ENCODE measurements at places on chromosomes 11 and 22. TPM values are rescaled to one million over a fixed set of nuclear protein-coding genes. Genes with fewer than 3 reads are reported as not detected.

- DNase-seq: peak; percentile 61
Observed at GRCh38 chr11:7673724-7674434, 579 bp upstream of the CYB5R2 start.

GRCh38 chr11:46130286-46130940, 9.2 kb upstream of the PHF21A start:
- DNase-seq: no peak

The HBG2 gene
- polyA plus RNA-seq: 1,167 TPM

DNA sequence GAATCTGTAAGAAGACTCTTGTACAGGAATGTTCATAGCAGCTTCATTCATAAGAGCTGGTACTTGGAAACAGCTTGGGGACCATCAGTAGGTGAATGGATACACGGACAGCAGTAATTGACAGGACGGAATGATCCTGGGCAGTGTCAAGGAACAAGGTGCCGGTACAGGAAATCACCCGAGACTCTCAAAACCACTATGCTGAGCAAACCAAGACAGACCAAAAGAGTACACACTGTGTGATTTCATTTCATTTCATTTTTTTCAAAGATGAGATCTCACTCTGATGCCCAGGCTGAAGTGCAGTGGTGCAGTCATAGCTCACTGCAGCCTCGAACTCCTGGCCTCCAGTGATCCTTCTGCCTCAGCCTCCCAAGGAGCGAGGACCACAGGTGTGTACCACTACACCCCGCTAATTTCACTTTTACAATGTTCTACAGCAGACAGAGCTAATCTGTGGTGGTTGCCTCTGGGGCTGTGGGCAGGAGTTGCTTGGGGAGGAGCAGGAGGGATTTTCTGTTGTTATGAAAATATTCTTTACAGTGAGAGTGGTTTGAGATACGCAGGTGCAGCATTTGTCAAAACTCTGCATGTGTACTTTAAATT, 15.6 kb downstream of the PARVB start:
- DNase-seq: no peak

DNA sequence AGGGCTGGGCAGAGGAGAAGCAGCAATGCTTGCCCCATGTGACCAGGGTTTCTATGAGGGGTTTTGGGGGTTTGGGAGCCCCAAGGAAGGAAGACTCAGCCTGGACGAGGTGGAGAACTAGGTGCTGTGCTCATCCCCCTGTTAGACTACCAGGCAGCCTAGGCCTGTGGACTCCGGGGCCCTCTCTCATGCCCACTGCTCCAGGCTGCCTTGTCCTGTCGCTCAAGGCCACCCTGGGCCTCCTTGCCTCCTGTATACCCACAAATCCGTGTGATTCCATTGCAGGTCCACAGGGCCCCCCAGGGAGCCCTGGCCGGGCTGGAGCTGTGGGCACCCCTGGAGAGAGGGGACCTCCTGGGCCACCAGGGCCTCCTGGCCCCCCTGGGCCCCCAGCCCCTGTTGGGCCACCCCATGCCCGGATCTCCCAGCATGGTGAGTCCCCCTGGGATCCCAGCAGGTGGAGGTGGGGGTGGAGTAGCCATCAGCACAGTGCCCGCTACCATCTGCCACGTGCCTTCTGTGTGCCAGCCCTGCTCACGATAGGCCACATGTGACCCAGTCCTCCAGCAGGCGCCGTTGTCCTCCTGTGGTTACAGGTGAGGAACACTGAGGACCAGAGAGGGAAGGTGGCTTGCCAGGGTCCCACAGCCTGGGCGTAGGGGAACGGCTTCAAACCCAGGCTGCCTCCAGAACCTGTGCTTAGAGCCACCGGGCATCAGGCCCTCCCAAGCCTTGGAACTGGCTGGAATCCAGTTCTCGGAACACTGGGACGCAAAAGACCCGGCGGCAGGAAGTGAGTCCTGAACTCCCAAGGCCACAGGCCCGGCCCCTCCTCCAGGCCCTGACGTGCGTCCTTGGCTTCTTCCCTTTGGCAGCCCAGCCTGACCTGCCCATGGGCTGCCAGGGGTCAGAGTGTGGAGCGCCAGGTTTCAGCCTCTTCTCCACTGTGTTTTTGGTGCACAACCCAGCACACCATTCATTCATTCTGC, 26.6 kb downstream of the EMID1 start:
- DNase-seq: no peak

The FGF19 gene
- polyA plus RNA-seq: 0.50 TPM

- DNase-seq: no peak
Observed at GRCh38 chr22:17603668-17604067, 24.9 kb downstream of the ATP6V1E1 start.

DNA sequence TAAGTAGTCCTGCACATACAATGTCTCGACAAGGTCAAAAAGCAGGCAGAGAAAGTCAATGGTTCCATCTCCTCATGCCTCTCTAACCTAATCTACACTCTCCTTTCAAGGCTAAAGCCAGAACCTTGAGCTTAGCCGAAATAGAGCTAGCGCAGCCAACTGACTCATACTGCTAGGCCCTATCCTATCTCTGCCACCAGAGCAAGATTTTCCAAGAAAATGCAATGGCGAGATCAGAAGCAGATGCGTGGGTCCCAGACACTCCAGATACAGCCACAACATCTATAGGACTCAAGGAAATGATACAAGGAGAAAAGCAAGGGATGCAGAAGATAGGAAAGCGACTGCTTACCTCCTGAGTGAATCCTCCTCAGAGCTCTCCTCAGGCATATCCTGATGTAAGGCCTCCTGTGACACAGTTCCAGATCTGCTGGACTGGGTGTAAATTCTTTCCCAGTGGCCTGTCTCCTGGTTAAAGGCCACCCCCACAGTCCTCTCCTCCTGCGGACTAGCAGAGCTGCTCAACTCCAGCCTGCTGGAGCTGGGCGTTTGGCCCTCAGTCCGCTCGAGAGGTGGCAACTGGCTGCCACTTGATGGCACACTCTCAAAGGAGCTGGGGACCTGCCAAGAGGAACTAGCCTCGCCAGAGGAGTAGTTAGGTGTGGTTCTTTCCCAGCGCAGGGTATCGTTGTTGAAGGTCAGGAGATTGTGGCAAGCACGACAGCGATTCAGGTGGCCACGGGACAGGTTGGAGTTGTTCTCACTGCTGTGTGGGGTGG, 52.0 kb downstream of the AMBRA1 start:
- no peak for DNase-seq

DNA sequence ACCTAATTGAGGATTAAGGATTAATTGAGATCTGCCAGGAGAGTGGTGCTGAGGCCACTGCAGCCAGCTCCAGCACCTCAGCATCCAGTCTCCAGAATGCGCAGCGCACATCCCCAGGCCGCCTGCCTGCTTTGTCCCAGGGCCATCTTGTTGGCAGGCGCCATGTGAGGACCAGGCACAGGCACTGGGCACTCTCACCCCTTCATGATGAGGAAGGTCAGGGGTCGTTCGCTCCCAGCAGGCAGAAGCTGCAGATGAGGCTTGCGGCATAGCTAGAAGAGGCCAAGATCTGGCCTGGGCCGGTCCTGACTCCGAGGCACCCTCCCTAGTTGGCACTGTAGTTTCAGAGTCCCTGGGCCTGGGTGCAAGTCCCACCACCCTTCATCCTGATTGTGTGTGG, 6.4 kb downstream of the CABP2 start:
- DNase-seq: no peak

The MUC5B gene
- polyA plus RNA-seq: 0.05 TPM

GRCh38 chr11:31805037-31805628, 6.0 kb downstream of the PAX6 start:
- DNase-seq: no peak

The GAL gene
- polyA plus RNA-seq: 0.33 TPM

DNA sequence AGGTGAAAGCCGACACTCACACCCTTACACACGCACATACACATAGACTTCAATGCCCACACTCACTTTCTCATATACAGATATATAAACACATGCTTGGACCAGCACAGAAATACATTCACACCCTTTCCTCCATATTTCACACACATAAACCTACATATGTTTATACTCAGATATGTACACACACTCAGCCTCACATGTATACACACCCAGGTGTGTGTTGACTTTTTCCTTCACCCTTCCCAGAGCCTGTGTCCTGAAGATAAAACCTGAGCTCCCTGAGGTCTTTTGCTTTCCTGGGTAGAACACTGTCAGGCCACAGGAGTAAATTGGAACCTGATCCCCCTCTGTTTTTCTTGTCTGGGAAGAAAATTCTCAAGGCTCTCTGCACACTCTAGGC, 62.8 kb downstream of the INSC start:
- no peak for DNase-seq

The SCN4B gene
- polyA plus RNA-seq: 1.6 TPM

DNA sequence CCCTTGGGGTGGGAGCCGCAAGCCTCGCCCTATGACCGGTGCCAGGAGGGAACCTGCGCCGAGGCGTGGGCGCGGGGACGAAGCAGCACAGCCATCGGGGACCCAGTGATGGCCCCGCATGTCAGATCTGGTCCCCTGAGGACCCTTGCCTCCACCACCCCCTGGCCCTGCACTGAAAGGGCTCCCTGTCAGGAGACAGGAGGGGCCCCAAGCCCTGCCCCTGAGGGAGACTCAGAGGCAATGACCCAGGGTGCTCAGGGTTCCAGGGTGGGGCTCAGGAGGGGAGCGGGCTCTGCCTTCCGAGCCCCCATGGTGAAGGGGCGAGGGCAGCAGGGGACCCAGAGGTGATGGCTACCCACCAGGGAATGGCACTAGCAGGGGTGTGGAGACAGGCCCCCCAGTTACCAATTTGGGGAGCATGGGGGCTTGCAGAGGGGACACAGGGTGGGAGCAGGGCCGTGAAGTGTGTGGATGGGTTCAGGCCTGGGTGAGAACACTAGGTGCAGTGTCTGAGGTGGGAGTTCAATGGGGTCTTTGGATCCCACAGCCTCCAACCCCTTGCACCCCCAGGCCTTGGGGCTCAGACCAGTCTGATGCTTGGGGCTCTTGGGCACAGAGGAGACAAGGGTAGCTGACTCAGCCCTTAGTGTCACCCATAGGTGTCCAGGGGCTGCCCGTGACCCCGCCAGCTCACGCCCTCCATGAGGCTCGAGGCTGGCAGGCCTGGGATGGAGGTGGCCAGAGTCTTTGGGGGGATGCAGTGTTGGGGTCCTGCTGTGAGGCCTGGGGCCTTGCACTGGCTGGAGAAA, 499 bp downstream of the LRRC56 start:
- no peak for DNase-seq

The CXCR5 gene
- polyA plus RNA-seq: not detected

GRCh38 chr11:118334745-118335144, 7.8 kb downstream of the CD3D start:
- no peak for DNase-seq

The FAM83F gene
- 2.4 TPM for polyA plus RNA-seq

DNA sequence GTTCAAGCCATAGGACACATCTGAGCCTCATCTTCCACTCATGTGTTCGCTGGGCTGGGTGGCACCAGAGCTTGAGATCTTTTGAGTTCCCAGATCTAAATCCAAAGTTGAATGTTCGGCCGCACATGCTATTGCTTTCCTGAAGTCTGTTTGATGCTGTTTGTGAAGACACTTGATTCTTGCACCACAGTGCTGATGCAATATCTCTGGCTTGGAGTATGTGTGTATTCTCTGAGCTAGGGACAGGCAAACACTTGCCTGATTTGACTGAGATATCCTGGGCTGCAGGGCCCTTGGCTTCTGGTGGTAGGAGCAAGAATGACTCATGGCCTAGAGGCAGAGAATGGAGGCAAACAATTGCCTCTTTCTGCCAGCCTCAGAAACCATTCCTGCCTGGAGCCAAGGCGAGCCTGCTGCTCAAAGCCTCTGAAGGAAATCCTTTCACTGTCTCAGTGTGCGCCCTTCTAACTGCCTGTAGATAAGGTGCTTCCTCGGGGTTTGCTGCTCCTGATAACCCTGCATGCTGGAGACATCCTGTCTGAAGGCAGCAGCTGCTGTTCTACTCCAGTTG, 73.0 kb downstream of the CYB5R2 start:
- DNase-seq: no peak

The PKDREJ gene
- 0.45 TPM for polyA plus RNA-seq

All from renal cortex interstitium (tissue), 15 donors.